ENCODE measurements at places on chromosomes 2 and 18.

- no peak for DNase-seq
Observed at GRCh38 chr18:45617284-45617683, 2.0 kb downstream of the SLC14A2 start.

DNA sequence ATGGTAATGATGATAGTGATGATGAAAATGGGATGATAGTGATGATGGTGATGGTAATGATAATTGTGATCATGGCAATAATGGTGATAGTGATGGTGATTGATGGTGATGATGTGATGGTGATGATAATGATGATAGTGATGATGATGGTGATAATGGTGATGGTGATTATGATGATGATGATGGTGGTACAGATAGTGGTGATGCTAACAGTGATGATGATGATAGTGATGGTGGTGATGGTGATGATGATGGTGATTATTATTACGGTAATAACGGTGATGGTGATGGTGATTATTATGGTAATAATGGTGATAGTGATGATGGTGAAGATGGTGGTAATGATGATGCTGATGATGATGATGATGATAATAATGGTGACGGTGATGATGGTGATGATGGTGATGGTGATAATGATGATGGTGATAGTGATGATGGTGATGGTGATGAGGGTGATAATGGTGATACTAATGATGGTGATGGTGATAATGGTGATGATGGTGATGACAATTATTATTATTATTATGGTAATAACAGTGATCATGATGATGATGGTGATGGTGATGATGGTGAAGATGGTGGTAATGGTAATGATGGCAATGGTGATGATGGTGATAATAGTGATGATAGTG lies 151.0 kb downstream of the ZNF516 start:
- no peak for DNase-seq

DNA sequence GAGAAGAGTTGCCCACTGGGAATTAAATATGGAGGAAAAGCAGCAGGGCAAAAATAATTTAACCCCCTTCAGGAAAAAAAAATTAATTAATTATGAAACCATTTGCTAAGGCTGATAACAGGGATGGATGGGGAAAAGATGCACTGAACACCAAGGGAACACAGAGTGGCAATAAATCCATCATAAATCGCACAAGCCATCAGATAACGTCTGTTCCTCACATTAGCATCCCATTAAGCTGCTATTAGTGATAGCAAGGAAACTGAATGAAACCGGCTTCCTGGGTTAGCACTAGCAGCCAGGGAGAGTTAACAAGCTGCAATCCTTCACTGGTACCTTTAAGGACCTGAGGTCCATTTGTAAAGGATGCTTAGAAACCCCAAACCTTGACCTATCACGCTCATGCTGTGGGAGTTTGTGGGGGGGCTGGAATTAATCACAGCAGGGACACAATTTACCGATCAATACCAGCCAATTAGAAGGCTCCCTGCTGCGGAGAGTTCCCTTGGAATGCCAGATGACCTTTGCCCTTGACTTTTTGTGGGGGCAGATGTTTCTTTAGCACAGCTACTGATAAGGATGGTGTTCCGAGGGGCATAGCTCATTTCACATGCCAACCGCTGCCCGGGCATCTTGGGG lies 175.5 kb upstream of the KLF7 start:
- DNase-seq, result no peak

DNA sequence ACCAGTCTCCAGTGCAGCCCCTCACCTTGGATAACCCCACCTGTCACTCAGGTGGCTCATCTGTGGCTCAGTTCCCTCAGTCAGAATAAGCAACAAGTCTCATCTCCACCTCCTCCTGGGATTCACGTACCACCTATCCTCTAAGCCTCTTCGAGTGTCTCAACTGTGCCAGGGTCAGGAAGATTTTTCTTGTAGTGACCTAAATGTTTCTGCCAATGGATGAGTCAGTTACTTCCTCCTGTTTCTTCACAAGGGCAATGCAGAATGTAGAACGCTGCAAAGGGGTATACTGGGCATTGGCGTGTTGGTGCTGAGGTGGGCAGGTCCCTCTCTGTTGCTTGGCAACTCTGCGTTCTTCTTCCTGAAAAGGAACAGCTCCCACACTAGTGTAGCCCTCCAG lies 213.3 kb upstream of the CXCR4 start:
- no peak for DNase-seq

DNA sequence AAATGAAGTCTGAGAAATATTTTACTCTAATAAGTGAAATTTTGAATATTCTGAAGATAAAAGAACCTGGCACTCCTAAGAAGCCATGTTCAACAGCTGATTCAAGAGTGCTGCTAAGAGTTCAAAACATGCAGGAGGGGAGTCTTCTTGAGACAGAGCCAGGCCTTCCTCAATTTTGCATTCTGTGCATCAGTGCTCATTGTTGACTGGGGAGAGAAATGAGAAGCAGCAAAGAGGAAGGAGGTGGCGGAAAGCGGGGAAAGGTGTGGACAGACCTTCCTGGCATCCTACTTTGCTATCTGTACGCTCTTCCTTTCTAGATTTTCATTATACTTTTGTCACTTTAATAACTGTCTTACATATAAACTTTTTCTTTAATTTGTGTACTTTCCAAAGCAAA lies 29.7 kb upstream of the TXNDC2 start:
- no peak for DNase-seq

DNA sequence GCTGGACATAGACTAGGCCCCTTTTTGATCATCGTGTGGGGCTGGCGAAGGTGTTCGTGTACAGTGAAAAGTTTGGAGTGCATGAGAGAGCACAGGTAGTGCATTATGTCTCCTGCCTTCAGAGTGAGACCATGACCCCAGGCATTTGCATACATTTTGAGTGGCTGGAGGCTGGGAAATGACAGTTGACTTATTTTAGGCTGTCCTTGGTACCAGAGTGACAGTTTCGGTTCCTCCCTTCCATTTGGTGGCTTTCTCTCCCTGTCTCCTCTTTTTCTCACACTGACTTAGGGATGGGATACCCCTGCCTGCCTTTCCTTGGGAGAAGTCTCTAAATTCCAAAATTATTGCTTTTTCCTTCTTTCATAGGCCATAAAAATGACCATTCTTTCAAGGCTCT lies 20.1 kb downstream of the SERPINB12 start:
- no peak for DNase-seq

DNA sequence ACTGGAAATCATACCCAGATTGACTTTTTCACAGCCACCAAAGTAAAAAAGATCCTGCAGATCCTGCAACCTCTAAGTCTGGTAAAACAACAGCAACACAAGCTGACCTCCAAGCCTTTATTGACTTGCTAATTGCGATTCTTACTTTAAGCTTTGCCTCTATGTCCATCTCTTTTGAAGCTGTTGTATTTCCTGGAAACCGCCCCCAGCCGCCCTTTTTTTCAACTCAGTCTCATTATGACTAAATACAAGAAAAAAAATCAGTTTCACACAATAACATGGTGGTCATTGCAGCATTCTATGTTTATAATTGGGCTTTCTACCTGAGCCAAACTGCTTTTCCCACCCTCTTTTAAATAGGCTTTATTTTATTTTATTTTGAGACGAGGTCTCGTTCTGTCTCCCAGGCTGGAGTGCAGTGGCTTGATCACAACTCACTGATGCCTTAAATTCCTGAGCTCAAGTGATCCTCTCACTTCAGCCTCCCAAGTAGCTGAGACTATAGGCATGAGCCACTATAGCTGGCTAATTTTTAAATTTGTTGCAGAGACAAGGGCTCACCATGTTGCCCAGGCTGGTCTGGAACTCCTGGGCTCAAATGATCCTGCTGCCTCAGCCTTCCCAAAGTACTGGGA lies 76.2 kb downstream of the MOGAT1 start:
- DNase-seq, result no peak

GRCh38 chr2:191173206-191173605 lies 22.4 kb upstream of the STAT4 start:
- DNase-seq, result no peak
